CD8-positive, alpha-beta T cell (primary cell): ENCODE measurements at places on chromosomes 13 and 19. TPM values are rescaled to one million over a fixed set of nuclear protein-coding genes. Genes with fewer than 3 reads are reported as not detected.

The IFNL2 gene
- total RNA-seq = not detected

The IGFL2 gene
- not detected for total RNA-seq

The LILRA6 gene
- total RNA-seq = not detected

The DAND5 gene
- not detected for total RNA-seq

The BCAM gene
- total RNA-seq = not detected

The NUCB1 gene
- total RNA-seq = 66.7 TPM

The ADGRE3 gene
- total RNA-seq = not detected

The CCL25 gene
- total RNA-seq = not detected
